Chondrocyte (in vitro differentiated cells): ENCODE measurements at places on chromosomes 5 and 9. TPM values are rescaled to one million over a fixed set of nuclear protein-coding genes. Genes with fewer than 3 reads are reported as not detected.

GRCh38 chr9:126443144-126443543 lies 116.5 kb downstream of the MVB12B start:
- H3K27me3 ChIP-seq = no peaks in the 10 kb centered on the region
- H3K4me1 ChIP-seq = peaks cover 11% of the 10 kb centered on the region
- no peak overlapping the region for H3K27ac ChIP-seq
- no peak overlapping the region for H3K4me3 ChIP-seq
- H3K36me3 ChIP-seq = no peaks in the 10 kb centered on the region

DNA sequence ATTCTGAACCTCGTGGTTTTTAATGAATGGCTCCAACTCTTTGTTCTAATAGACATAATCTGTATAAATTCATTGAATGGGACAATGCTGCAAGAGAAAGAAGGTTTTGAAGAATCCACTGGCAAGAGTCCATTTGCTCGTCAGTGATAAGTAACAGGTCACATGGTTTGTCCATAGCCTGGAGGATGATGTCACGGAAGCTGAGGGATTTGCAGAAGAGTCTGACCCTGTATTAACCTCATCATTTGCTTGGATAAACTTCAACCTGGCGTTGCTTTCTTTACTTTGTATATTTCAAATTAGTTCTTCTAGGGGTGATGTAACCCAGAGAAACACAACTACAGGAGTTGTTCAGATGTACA lies 197.4 kb downstream of the GAS1 start:
- H3K36me3 ChIP-seq = no peaks in the 10 kb centered on the region
- peak overlapping the region; percentile 36 for H3K27ac ChIP-seq
- peaks cover 33% of the 10 kb centered on the region for H3K4me1 ChIP-seq
- H3K27me3 ChIP-seq = no peaks in the 10 kb centered on the region

GRCh38 chr9:93236541-93237206 lies 52.7 kb downstream of the WNK2 start:
- peaks cover 4% of the 10 kb centered on the region for H3K4me1 ChIP-seq
- H3K4me3 ChIP-seq = no peak overlapping the region
- peaks cover 14% of the 10 kb centered on the region for H3K27me3 ChIP-seq
- no peaks in the 10 kb centered on the region for H3K36me3 ChIP-seq

DNA sequence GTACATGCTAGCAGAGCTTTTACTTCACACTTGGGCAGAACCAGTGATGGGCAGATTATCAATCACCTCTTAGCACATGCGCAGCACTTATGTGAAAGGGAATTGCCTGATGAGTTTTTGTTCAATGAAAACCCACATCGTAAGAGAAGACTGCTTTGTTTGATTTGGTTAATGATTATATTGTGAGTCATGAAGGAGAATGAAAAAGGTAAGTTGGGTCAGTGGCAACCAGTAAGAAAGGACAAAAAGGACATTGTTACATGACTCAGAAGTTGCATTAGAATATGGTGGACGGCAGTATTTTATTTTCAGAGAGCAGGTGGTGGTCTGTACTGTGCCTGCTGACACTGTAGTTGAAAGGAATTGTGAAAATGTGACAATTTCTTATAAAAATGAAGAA lies 127.4 kb downstream of the AOPEP start:
- H3K27ac ChIP-seq = no peak overlapping the region
- no peaks in the 10 kb centered on the region for H3K27me3 ChIP-seq
- peaks cover 6% of the 10 kb centered on the region for H3K36me3 ChIP-seq
- DNase-seq = no peak

- no peaks in the 10 kb centered on the region for H3K27me3 ChIP-seq
- no peak for DNase-seq
- H3K27ac ChIP-seq = no peak overlapping the region
These were observed 49.3 kb downstream of the SPRY4 start for GRCh38 chr5:142275496-142275895.

DNA sequence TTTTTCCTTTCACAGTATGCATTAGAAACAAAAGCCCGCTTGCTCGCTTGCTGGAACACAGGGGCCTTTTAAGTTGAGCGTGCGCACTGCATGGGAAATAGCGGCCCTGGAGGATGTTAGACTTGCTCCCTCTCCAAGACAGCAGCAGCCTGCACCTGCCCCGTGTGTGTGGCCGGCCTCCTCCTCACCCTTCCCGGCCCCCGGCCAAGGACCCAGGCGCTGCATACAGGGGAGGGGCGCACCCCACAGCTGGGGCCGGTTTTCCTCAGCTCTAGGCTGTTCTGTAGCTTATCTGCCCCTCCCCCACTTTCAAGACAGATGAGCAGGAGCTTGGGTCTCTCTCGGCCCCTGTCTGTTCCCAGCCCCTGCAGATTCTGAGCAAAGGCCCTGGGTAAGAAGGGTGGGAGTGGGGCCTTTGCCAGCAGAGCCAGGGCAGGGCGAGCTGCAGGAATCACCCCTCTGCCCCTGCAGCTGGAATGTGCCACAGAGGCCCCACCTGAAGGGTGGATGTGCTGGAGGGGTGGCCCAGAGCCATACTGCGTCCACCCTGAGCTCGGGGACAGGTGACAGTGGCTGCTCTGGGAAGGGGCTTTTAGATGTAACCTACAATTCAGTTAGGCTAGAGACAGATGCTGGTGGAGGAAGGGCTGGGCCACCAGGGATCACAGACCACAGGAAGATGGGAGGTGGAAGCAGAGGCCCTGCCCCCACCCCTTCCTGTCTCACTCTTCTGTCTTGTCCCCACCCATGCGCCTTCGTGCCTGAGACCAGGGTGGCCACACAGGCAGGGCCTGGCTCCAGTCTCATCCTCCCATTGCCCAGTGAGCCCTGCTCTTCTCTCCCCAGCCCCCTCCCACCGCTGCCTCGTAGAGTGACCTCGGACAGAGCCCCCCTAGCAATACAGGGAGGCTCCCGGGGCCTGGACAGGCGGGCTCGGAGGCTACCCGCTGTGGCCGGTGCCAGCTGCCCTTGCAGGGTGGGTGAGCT lies 132.4 kb downstream of the DAB2IP start:
- H3K27ac ChIP-seq = no peak overlapping the region
- H3K36me3 ChIP-seq = peaks cover 33% of the 10 kb centered on the region
- no peak overlapping the region for H3K4me3 ChIP-seq

GRCh38 chr9:93254806-93255493 lies 71.0 kb downstream of the WNK2 start:
- peaks cover 9% of the 10 kb centered on the region for H3K27me3 ChIP-seq
- H3K4me1 ChIP-seq = no peaks in the 10 kb centered on the region
- H3K36me3 ChIP-seq = no peaks in the 10 kb centered on the region
- peak; percentile 54 for DNase-seq

DNA sequence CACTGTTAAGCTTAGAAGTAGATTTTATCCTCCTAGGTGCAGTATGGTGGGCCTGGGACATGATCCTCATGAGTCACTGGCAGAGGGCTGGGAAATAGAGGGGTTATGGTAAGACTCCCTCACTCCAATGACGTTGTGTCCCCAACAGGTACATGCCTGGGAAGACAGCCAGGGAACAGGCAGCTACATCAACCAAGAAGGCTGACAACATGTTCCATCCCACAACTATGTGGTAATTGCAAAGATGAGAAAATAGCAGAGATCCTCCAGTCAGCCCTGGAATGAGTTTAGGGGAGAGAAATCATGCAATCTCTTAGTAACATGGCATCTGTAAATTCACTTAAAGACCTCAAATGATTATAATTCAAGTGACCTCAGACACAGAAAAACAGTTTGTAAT lies 114.4 kb upstream of the LIFR start:
- H3K4me3 ChIP-seq = no peak overlapping the region
- H3K36me3 ChIP-seq = no peaks in the 10 kb centered on the region
- H3K4me1 ChIP-seq = peaks cover 13% of the 10 kb centered on the region
- DNase-seq = no peak

GRCh38 chr9:128369024-128369706 lies 2.0 kb upstream of the URM1 start:
- no peak overlapping the region for H3K4me3 ChIP-seq
- peaks cover 4% of the 10 kb centered on the region for H3K36me3 ChIP-seq
- no peak overlapping the region for H3K27ac ChIP-seq
- no peaks in the 10 kb centered on the region for H3K27me3 ChIP-seq
- no peak for DNase-seq

DNA sequence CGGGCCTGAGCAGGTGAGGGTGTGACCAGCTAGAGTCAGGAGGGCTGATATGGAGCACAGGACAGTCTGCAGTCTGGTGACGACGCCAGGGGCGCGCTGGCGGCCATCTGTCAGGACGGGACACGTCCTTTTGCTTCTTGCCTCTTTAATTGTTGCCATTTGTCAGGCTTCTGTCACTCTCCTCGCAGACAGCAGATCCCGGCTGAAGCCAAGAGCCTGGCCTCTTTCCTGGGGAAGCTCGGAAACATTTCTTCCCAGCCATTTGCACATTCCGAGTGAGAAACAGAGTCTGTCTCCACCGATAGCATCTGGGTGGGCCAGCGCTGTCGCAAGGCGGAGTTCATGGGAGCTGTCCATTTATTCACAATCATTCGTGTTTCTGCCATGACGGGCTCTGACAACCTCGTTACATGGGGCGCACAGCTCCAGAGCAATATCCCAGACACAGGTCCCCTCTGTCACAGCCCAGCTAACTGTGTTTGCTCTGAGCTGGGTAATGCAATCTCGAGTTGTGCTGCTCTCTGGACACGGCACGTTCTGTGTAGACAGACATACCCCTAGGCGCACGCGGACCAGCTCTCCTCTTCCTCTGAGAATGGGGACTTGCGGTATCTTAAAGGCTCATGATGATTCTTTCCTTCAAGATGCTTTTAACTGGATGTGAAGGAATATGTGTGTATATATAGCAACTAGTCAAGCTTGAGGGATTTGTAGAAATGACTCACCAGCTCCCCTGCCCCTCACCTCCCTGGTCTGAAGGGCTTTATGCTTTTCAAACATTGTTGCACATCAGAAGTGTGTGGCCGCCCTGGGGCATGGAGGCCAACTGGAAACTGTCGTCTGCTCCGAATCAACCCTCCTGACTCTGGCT lies 105.3 kb upstream of the FCN2 start:
- H3K27ac ChIP-seq = peak overlapping the region; percentile 97
- peaks cover 74% of the 10 kb centered on the region for H3K4me1 ChIP-seq
- no peaks in the 10 kb centered on the region for H3K27me3 ChIP-seq
- H3K36me3 ChIP-seq = peaks cover 48% of the 10 kb centered on the region
- H3K4me3 ChIP-seq = peak overlapping the region; percentile 40

- H3K4me3 ChIP-seq = no peak overlapping the region
- peaks cover 6% of the 10 kb centered on the region for H3K27me3 ChIP-seq
- no peaks in the 10 kb centered on the region for H3K4me1 ChIP-seq
- H3K36me3 ChIP-seq = no peaks in the 10 kb centered on the region
- DNase-seq = no peak
These were observed 99.2 kb upstream of the IQGAP2 start for GRCh38 chr5:76303921-76304320.

- H3K27ac ChIP-seq = no peak overlapping the region
- no peaks in the 10 kb centered on the region for H3K36me3 ChIP-seq
- H3K4me3 ChIP-seq = no peak overlapping the region
These were observed 191.4 kb upstream of the SGCD start for GRCh38 chr5:156135531-156135930.

DNA sequence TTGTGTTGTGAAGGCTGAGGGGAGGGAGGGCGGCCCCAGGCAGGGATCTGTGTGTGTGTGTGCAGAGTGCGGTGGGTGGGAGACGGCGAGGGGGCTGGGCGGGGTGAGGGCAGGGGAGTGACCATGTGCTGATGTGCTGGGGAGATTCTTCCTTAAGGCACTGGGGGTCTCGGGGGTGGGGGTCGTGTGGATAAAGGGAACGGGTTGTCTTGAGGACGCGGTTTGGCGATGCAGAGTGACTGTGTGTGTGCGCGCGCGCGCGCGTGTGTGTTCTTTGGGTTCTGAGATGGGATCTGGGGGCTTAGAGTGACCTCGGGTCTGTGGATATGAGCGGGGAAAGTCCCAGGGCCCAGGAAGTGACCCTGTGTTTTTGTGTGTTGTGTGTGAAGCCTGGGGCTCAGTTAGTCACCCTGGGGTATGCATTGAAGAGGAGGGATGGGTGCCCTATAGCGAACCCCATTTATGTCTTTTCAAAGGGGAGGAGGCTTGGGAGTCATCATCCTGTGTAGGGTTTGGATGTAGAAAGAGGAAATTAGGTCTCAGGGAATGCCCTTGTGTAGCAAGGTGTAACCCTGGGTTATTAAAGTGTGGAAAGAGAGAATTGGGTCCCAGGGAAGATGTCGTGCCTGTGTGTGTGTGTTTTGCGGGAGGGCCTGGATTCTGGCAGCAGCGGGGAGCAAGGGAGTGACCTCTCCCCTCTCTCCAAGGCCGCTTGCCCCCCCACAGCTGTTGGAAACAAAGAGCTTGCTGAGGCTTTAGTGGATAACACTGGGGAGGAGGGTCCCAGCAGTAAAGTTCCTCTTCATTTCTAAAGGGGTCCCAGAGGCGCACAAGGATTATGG lies 1.4 kb downstream of the TMEFF1 start:
- no peak overlapping the region for H3K27ac ChIP-seq
- peak overlapping the region; percentile 75 for H3K4me3 ChIP-seq
- DNase-seq = no peak
- H3K4me1 ChIP-seq = peaks cover 6% of the 10 kb centered on the region
- no peaks in the 10 kb centered on the region for H3K27me3 ChIP-seq

DNA sequence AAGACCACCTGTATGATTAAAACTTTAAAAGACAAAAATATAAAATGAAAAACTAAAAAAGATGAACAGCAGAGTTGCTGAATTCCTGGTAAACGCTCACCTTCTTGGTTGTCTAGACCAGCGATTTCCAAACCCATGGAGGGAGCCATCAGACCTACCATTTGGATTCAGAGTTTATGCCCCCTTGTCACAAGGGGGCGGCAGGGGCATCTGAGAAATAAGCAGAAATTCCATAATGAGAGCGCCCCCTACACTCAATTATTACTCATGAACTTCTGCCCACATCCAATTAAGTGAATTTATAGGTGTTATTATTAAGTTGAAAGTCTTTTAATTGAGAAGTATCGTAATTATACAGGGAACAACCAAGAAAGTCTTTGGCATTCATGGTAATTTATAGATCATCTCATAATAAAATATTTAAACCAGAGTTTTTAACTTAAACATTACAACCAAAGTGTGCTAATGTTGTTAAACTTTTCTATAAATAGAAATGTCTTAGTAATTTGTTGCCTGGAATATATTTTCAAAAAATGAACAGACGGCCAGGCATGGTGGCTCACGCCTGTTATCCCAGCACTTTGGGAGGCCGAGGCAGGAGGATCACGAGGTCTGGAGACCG lies 35.2 kb upstream of the SPATA31C2 start:
- no peak for DNase-seq
- H3K36me3 ChIP-seq = peaks cover 4% of the 10 kb centered on the region
- H3K4me3 ChIP-seq = no peak overlapping the region
- H3K4me1 ChIP-seq = no peaks in the 10 kb centered on the region
- H3K27ac ChIP-seq = no peak overlapping the region

The PTPA gene
- total RNA-seq = 133 to 143 TPM (median 143 TPM) in 3 replicates

The DPH7 gene
- 25.8 to 33.9 TPM (median 27.9 TPM) in 3 replicates for total RNA-seq

The PLPP1 gene
- 58.4 to 73.7 TPM (median 67.8 TPM) in 3 replicates for total RNA-seq

The FUBP3 gene
- total RNA-seq = 52.8 to 61.2 TPM (median 54.4 TPM) in 3 replicates

The GRIN3A gene
- not detected in 3 replicates for total RNA-seq

The SQSTM1 gene
- total RNA-seq = 219 to 297 TPM (median 296 TPM) in 3 replicates

The PCDHA1 gene
- total RNA-seq = not detected in 3 replicates

The GOLM1 gene
- 55.0 to 88.8 TPM (median 56.0 TPM) in 3 replicates for total RNA-seq

The OBP2B gene
- not detected in 3 replicates for total RNA-seq

The INSL6 gene
- not detected in 3 replicates for total RNA-seq

The TRIM7 gene
- total RNA-seq = 4.2 to 8.1 TPM (median 5.7 TPM) in 3 replicates
